Fibroblast of lung (primary cell): ENCODE measurements at places on chromosomes 2 and 18. TPM values are rescaled to one million over a fixed set of nuclear protein-coding genes. Genes with fewer than 3 reads are reported as not detected.

DNA sequence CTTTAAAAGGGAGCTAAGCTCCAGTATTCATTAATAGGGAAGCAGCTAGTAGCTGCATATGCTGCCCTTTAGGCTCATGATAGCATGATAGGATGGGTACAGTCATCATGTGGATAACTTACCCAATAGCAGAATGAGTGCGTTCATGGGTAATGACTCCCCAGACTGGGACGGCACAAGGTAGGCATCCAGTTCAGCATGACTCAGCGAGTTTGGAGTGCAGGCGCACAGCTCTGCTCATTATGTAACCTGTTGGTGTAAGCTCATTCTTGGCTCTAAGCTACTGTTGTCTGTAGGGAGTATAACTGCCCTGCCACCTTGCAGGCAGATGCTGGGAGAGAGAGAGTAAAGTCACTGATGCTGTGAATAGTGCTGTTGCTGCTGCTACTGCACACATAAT is 209.2 kb upstream of the SYT4 start:
- H3K27ac ChIP-seq = no peak overlapping the region
- peak; percentile 1 for DNase-seq
- H3K4me1 ChIP-seq = no peaks in the 10 kb centered on the region

DNA sequence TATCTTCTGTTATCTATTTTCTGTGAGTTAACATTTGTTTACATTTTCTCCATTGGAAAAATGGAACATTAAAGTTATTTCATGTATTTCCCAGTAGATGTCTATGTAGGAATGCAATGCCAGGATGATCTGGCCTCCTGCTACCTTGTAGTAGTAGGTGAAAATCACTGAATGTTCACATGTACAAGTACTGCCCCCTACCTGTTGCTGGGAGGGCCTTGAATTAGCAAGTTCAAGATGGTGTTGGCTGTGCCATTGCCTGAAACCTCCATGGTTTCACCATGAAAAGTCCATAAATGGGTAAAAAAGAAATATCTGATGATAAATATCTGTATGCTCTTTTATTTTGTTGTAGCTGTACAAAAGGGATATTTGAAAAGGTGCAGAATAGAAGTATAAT is 30.7 kb downstream of the XRCC5 start:
- H3K27ac ChIP-seq = no peak overlapping the region
- DNase-seq = no peak
- no peak overlapping the region for H3K4me3 ChIP-seq
- H3K4me1 ChIP-seq = peaks cover 9% of the 10 kb centered on the region
- peaks cover 14% of the 10 kb centered on the region for H3K36me3 ChIP-seq

DNA sequence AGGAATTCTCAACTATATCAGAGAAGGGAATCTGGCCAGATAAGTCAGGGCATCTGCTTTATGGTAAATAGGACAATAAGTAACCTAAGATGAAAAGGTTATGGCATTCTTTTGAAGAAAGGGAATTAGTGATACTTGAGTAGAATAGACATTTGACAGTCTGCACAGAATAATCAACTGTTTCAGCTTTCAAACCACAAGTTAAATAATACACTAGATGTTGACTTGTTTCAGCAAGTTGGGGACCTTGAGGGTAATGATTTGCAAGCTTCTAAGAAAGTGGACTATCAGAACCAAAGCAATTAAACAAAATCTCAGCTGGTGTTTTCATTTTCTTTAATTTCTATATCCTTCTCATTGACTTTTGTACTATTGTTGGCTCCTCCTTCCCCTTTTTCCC is 54.5 kb downstream of the SLC39A10 start:
- H3K4me1 ChIP-seq = peaks cover 9% of the 10 kb centered on the region
- H3K27ac ChIP-seq = no peak overlapping the region
- H3K27me3 ChIP-seq = no peaks in the 10 kb centered on the region
- DNase-seq = no peak
- H3K36me3 ChIP-seq = peaks cover 1% of the 10 kb centered on the region

- no peak overlapping the region for H3K27ac ChIP-seq
- no peaks in the 10 kb centered on the region for H3K4me1 ChIP-seq
- DNase-seq = no peak
- H3K4me3 ChIP-seq = no peak overlapping the region
These were observed 64.7 kb downstream of the PTPN2 start for GRCh38 chr18:12819322-12819721.

GRCh38 chr2:191436368-191437055 is 191.3 kb downstream of the MYO1B start:
- no peak overlapping the region for H3K27ac ChIP-seq
- H3K4me3 ChIP-seq = no peak overlapping the region
- no peak for DNase-seq
- no peaks in the 10 kb centered on the region for H3K36me3 ChIP-seq

GRCh38 chr2:236317938-236318396 is 53.8 kb upstream of the ASB18 start:
- no peak overlapping the region for H3K4me3 ChIP-seq
- no peak overlapping the region for H3K27ac ChIP-seq
- H3K4me1 ChIP-seq = no peaks in the 10 kb centered on the region
- H3K36me3 ChIP-seq = no peaks in the 10 kb centered on the region

DNA sequence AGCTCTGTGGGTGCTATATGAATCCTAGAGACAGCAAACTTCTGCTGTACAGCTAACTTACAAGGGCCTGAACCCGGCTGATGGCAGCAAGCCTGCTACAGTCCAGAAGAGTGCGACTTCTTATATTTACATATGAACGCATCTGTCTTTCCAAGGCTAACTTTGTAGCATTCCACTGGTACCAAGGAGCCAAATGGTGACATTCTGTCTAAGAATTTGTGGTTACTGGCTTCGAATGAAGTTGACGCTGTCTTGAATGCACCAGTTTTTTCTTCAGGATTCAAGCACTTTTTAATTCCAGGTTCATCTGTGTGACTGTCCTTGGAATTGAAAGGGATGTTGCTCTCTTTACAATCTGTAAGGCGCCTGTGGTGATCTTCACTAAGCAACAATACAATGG is 42.4 kb downstream of the THUMPD2 start:
- H3K4me1 ChIP-seq = peaks cover 16% of the 10 kb centered on the region
- peaks cover 2% of the 10 kb centered on the region for H3K36me3 ChIP-seq
- H3K27me3 ChIP-seq = no peaks in the 10 kb centered on the region
- H3K4me3 ChIP-seq = no peak overlapping the region
- peak; percentile 92 for DNase-seq

- H3K27me3 ChIP-seq = no peaks in the 10 kb centered on the region
- DNase-seq = no peak
- no peaks in the 10 kb centered on the region for H3K4me1 ChIP-seq
- no peak overlapping the region for H3K4me3 ChIP-seq
- no peaks in the 10 kb centered on the region for H3K36me3 ChIP-seq
These were observed 136.5 kb upstream of the SP5 start for GRCh38 chr2:170578606-170579005.

Gene ABCG8
- total RNA-seq = not detected in 2 replicates

Gene TUBA4B
- total RNA-seq = not detected in 2 replicates

Gene CFAP65
- not detected in 2 replicates for total RNA-seq
